ENCODE measurements at places on chromosomes 13 and 19. TPM values are rescaled to one million over a fixed set of nuclear protein-coding genes. Genes with fewer than 3 reads are reported as not detected.

DNA sequence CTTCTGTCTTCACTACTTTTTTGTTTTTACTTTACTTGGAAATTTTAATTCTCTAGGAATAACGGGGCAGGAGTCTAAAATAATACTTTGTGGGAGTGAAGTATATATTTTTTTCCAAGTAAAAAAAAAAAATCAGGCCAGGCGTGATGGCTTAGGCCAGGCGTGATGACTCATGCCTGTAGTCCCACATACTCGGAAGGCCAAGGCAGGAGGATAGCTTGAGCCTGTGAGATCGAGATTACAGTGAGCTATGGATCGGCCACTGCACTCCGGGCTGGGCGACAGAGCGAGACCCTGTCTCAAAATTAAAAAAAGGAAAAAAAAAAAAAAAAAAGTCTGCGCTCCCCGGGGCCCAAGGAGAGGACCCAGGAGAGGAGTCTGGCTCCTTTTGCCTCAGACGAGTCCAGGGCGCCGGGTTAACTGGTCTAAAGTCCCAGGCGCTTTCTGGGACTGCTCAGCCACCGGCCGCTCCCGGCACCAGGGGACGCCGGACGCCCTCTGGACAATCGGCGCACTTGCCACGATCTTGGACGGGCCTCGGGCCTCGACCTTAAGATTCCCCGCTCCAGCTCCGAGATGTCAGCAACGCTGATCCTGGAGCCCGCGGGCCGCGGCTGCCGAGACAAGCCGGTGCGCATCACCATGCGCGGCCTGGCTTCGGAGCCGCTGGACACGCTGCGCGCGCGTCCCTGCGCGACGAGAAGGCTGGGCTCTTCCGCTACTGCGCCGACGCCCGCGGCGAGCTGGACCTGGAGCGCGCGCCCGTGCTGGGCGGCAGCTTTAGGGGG, 2.7 kb upstream of the ZFP82 start:
- no peak for DNase-seq
- no peaks in the 10 kb centered on the region for H3K36me3 ChIP-seq
- no peak overlapping the region for H3K27ac ChIP-seq
- no peaks in the 10 kb centered on the region for H3K4me1 ChIP-seq

ONECUT3 gene
- not detected for total RNA-seq

DNA sequence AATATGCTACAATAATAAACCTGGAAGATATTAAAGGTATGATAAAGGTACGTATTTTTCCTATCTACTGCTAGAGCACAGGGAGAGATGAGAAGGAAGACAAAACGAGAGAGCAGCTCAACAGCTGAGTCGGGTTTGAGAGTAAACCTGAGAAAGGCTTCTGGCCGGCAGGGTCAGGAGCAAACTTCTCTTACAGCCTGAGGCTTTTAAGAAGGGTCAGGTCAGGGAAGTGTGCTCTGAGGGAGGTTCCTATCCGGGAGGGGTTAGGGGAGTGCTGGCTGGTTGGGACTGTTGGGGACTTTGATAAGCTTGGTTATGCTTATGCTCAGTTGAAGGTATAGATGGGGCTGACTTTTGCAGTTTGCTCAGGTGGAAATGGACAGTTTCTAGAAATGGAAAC, 77.7 kb upstream of the PRR20A start:
- H3K36me3 ChIP-seq, result no peaks in the 10 kb centered on the region
- H3K27ac ChIP-seq, result no peak overlapping the region
- no peak for DNase-seq
- no peaks in the 10 kb centered on the region for H3K27me3 ChIP-seq

GRCh38 chr13:94673851-94674250, 38.5 kb downstream of the SOX21 start:
- no peaks in the 10 kb centered on the region for H3K4me1 ChIP-seq
- H3K27me3 ChIP-seq, result no peaks in the 10 kb centered on the region
- DNase-seq, result no peak
- no peak overlapping the region for H3K27ac ChIP-seq

PROZ gene
- total RNA-seq, result not detected

TRIP10 gene
- 22.6 TPM for total RNA-seq

DAND5 gene
- 0.12 TPM for total RNA-seq

GRCh38 chr19:29610213-29610573, 4.1 kb downstream of the POP4 start:
- H3K36me3 ChIP-seq, result peaks cover 26% of the 10 kb centered on the region
- no peaks in the 10 kb centered on the region for H3K27me3 ChIP-seq
- H3K4me3 ChIP-seq, result no peak overlapping the region
- H3K27ac ChIP-seq, result no peak overlapping the region
- no peak for DNase-seq
- H3K4me1 ChIP-seq, result no peaks in the 10 kb centered on the region

DNA sequence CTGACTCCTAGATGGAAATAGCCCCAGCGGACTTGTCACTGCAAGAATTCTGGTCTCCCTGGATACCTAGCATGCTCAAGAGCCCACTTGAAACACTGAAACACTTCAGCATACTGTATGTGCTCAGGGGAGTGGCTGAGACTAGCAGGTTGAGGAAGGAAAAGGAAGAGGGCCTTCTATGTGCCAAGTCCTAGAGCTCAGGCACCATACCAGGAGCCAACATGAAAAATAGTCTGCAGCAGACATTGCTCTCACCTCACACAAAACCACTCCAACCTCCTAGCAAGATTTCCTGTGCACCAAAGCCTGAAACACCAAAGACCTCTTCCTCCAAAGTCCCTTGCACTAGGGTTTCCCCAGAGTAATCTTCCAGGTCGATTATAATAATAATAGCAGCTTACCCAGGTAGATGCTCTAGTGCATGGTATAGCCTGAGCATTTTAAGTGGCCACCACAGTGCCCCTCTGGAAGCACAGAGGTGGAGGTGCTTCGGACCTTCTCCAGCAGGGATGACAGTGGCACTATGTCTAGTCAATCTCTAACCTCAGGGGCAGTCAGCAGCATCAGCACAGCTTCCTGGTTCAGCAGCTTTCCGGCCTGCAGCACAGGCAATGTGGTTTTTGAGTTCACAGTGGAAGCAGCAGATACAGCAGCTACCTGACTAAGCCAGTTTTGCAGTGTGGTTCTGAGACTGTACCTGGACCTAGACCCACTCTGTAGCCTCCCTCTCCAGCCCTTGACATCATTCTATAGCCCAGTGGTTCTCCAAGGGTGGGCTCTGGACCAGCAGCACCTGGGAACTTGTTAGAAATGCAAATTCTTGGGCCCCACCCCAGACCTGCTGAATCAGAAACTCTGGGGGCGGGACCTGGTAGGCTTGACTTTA, 45.6 kb upstream of the UBE2L5 start:
- H3K36me3 ChIP-seq, result no peaks in the 10 kb centered on the region
- no peaks in the 10 kb centered on the region for H3K27me3 ChIP-seq
- no peaks in the 10 kb centered on the region for H3K4me1 ChIP-seq
- no peak overlapping the region for H3K27ac ChIP-seq
- no peak for DNase-seq
